Stomach (tissue), 19 donors: ENCODE measurements at places on chromosomes 6 and 20. TPM values are rescaled to one million over a fixed set of nuclear protein-coding genes. Genes with fewer than 3 reads are reported as not detected.

Gene TOX2
- 0.87 TPM for total RNA-seq

Gene GGTLC1
- total RNA-seq, result not detected

- no peak for DNase-seq
These were observed 837.3 kb upstream of the SLC35B3 start for GRCh38 chr6:9272671-9273070.

DNA sequence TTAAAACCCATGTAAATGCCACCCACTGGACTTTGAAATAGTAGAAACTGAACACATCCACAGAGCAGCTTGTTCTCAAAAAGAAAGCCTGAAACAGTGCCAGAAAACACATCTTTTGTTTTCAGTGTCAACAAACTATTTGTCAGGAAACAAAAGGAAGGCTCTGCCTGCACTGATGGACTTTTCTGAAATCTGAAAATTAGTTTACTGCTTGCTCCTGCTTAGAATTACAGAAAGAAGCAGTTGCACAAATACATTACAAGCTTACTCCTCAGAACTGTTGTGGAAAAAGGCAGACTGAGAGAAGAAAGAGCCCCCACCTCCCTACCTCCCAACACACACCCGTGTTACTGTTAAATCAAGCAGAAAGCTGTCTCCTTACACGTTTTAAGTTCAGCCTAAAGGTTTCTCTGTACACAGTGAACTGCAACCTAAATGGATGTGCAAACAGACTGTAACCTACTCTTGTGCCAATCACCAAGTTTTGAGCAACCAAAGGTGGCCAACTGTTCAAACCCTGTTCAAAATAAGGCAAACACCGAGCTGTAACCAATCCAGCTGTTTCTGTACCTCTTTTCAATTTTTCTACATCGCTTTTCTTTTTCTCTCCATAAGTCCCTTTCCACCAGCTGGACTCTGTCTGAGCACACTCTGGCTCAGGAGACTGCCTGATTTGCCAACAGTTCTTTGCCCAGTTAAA lies 43.7 kb downstream of the FRK start:
- DNase-seq, result no peak

GRCh38 chr20:358891-359555 lies 12.1 kb downstream of the NRSN2 start:
- no peak for DNase-seq
